Suppressor macrophage treated with lipopolysaccharide for 4 hours (primary cell): ENCODE measurements at places on chromosomes 16 and 17.

DNA sequence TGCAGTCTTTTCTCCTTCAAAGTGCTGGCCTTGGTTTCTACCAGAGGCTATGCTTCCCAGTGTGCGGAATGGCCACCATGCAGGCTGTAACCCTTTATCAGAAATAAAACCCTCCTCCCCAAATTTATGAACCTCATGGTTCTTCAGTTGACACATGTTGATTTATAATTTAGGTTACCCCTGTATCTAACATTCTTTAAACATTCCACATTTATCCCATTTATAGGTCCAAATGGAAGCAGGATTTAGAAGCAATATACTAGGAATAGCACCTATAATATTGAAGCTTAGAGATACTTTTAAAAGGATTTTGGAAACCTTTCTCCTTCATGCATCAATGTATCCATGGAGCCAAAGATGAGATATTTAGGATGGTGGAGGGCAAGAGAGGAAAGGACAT, 438.8 kb upstream of the C16orf82 start:
- DNase-seq, result no peak

GRCh38 chr17:75751676-75752404, 13.2 kb downstream of the GALK1 start:
- no peak for DNase-seq

- no peak for DNase-seq
These were observed 187.5 kb downstream of the TANC2 start for GRCh38 chr17:63153488-63153887.

- no peak for DNase-seq
These were observed 203.6 kb downstream of the RAB11FIP4 start for GRCh38 chr17:31595076-31595475.

DNA sequence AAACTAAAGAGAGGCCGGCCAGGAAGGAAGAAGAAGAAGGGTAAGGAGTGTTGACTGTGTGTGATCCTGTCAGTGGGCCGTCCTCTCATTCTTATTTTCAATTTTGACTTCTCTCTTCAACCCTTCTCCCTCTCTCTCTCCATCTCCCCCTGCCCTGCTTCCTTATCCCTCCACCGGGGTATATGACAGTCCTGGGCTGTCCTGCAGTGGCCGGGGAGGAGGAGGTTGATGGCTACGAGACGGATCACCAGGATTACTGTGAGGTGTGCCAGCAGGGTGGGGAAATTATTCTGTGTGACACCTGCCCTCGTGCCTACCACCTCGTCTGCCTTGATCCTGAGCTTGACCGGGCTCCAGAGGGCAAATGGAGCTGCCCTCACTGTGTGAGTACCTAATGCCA, 5.6 kb downstream of the CHD3 start:
- no peak for DNase-seq

DNA sequence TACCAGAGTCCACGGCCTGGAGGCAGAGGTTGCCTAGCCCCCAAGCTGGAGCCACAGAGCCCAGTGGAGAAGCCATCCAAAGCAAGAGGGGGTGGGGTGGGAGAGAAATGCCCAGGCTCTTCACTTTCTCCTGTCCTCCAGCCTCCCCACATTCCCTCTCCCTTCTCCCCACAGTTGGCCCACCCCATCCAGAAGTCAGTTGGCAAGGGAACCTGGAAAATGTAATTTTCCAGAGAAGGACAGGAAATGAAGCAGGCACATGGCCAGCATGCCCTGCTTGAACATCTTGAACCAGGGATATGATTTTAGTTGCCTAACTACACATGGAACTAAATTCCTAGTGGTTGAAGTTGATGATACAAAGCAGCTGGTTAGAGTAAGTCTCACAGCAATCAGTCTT, 73.3 kb upstream of the IRX6 start:
- DNase-seq, result no peak

- peak; percentile 17 for DNase-seq
These were observed 205.6 kb downstream of the RPTOR start for GRCh38 chr17:80750263-80750662.

- no peak for DNase-seq
These were observed 41.3 kb downstream of the VAC14 start for GRCh38 chr16:70759666-70760065.

DNA sequence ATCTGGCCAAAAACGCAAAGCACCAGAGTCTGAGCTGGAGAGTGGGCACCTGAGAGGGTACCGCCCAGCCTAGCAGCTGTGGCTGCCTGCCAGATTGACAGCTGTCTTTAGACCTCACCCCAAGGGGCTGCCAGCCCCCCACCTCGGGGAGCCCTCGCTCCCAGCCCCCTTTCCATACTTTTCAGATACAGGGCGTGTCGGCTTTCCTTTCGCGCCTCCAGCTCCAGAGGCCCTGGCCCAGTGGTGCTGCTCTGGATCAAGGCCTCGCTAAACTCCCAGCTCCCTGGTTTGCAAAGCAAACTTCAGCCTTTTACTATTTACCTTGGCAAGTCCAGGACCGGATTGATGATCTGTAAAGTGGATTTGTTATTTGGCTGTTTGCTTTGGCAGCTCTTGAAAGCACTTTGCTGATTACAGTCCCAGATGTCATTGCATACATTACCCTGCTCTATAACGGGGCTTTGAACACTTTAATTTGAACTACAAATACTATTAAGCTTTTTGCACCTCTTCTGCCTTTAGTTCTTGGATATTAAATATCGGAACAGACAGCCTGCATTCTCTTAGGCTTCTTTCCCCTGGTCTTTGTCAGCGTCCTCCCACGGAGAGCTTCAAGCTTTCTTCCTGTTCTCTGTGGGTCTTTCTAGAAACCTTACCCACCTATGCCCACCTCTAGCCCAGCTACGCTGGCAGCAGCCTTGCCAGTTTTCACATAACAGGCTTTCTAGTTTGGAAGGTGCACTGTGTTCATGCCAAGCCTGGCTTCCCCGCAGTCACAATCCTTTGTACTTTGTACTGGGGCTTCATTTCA, 63.6 kb upstream of the TBX2 start:
- DNase-seq, result no peak

GRCh38 chr17:15981208-15981607, 18.3 kb downstream of the ZSWIM7 start:
- DNase-seq, result no peak

- no peak for DNase-seq
These were observed 50.9 kb downstream of the ENGASE start for GRCh38 chr17:79125503-79125902.

DNA sequence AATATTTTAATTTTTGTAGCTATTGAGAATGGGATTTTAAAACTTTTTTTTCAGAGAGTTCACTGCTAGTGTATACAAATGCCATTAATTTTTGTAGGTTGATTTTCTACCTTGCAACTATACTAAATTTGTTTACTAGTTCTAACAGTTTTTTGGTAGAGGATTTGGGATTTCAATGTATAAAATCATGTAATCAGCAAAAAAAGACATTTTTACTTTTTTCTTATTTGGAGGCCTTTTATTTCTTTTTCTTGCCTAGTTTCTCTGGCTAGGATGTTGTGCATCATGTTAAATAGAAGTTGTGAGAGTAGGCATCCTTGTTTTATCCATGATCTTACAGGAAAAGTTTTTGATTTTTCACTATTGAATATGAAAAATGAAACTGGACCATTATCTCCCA, 602.9 kb upstream of the KIF2B start:
- no peak for DNase-seq

DNA sequence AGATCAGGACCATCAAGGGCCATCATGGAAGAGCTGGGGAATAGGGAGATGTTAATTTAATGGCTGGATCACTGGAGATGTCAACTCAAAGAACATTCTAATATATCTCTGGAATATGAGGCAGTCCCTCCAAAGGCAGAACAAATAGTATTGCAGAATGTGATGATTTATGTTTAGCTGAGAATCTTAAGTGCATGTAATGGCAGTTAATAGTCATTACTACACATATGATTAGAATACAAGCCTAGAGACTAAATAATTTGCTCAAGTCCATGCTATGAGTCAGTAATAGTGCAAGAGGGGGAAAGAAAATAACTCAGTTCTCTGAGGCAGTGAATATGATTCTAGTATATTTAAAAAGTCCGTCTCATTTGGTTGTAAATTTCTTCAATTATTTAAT, 32.3 kb downstream of the SNTB2 start:
- DNase-seq, result no peak

DNA sequence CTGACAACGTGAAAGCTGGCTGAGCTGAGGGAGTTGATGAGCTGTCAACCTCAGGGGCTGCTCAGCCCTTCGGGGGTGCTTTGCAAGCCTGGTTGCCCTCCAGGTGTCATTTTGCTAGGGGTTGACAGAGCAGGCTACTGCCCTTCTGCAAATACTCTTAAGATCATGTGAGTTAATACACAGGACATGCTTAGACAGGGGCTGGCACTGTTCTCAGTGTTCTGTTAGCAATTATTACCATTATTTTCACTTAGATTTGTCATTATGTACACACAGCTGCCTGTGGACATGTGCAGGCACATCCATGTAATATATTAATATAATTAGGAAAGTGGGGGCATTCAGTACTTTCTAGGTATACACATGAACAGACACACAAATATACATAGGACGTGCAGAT, 554.3 kb upstream of the HSBP1 start:
- no peak for DNase-seq

DNA sequence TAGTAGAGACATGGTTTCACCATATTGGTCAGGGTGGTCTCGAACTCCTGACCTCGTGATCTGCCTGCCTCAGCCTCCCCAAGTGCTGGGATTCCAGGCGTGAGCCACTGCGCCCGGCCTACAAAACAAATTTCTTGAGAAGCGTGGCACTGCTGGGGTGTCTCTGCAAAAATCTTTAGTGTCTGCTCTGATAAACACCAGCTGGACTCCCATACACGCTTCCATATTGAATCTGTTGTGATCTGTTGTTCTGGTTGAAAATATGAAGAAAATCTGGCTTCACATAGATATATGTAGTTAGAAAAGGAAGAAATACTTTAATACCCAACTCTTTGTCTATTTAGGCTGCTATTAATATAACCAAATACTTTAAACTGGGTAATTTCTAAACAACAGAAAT, 33.3 kb downstream of the VPS53 start:
- DNase-seq, result no peak

- DNase-seq, result no peak
These were observed 7.6 kb downstream of the LIMD2 start for GRCh38 chr17:63692195-63692816.

GRCh38 chr17:31499771-31500554, 108.5 kb downstream of the RAB11FIP4 start:
- no peak for DNase-seq

DNA sequence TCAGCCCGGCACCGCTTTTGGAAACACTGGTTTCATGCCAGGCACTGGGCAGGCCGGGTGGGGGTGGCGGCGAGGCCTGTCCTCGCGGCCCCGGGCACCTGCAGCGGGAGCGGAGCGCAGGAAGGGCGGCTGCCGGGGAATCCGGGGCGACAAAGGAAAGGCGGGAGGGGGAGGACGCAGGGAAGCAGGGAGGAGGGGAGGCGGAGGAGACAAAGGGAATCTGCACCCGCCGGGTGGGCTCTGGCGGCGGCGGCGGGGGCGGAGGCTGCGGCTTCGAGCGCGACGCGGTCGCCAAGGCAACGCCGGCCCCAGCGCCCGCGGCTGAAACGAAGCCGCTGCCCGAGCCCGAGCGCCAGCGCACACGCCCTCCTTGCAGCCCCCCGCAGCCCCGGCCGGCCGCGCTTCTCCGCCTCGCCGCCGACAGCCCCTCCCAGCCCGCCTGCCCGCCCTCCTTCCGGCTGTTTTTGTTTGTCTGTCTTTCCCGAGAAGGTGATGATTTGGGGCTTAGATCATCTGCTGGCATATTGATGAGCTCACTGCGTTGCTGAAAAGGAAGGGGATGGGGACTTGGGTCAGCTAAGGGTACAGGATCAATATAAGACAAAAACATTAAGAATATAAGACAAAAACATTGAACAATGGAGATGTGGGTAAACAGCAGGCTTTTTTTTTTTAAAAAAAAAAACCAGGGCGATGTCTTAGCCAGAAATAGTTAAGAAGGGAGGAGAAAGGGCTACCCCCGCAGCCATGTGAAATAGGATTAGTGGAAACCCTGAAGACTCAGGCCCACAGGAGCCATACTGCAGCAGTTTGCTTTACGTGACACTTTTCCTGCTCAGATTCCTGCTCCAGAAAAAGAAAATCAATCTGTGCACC, 32.7 kb downstream of the CDK5R1 start:
- DNase-seq, result no peak

- DNase-seq, result no peak
These were observed 310.1 kb downstream of the CDH8 start for GRCh38 chr16:61726125-61726524.

GRCh38 chr17:21275047-21275578, 9.4 kb upstream of the MAP2K3 start:
- DNase-seq, result no peak

GRCh38 chr16:10737068-10737625, 6.5 kb upstream of the NUBP1 start:
- peak; percentile 81 for DNase-seq

DNA sequence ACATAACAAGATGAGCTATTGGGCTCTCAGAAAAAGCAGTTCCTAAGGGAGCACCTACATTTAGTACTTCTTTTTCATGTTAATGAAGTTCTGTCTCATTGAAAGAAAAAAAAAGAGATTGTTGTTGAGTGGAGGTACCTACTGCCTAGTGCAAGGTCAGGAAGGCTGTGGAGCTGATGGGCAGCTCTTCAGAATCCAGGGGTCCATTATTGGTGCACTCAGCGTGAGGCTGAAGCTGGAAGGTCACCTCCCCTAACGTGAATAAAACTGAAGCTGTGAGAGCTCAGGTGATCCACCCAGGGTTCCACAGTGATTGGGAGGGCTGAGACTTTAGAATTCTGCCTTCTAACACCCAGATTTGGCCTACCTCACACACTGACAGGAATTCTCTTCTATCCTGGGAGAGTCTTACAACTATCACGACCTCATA, 153.9 kb upstream of the TBX2 start:
- no peak for DNase-seq

- DNase-seq, result no peak
These were observed 3.1 kb upstream of the LIMD2 start for GRCh38 chr17:63703029-63703428.

- DNase-seq, result peak; percentile 71
These were observed 12.6 kb upstream of the TCF25 start for GRCh38 chr16:89860747-89861304.

DNA sequence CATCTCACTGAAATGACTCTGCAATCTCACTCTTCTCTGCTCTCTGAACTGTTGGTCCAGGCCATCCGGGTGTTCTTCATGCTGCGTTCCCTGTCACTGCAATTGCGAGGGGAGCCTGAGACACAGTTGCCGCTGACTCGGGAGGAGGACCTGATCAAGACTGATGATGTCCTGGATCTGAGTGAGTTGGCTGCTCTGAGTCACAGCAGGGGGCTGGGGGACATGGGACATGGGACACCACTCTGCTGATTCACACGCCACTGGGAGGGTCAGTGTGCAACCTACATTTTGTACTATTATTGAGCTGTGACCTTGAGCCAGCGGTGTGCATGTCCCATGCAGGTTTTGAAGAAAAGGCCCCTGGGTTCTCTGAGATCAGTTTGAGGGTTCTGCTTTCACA, 116.5 kb downstream of the CLEC16A start:
- DNase-seq, result no peak

DNA sequence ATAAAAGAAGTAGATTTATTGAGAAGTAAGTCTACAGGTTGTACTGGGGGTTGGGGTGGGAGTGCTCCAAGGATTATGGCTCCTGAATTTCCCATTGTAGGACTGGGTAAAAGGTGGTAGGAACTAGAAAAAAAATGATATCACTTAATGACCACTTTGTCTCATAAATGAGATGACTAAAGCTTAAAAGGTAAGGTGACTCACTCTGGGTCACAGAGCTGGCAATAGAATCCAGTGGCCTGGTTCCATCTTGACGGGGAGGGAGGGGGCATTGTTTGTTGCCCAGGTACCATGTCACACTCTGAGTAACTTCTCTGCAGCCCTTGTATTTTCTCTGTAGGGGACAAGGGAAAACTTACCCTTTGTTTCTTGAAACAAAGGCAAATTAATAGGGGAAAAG, 126.1 kb downstream of the PITPNC1 start:
- DNase-seq, result no peak
